ENCODE measurements at places on chromosomes 6 and 20. TPM values are rescaled to one million over a fixed set of nuclear protein-coding genes. Genes with fewer than 3 reads are reported as not detected.

DNA sequence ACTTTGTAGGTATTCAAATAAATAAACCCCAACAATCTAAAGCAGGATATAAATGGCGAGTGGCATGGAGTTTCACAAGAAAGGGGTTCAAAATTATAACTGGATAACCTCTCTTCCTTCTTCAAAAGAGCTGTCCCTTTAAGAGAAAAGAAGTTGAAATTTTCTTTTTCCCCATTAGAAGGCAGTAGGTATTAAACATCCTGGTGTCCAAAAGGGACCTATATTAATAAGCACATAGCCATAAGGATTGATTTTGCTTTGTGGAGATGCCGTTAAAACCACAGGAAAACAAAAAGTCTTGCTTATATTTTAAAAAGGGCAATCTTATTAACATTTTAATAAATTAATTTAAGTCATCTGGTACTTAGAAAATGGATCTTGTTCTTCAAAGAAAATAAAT, 76.5 kb downstream of the LYRM4 start:
- H3K27me3 ChIP-seq = no peaks in the 10 kb centered on the region
- no peaks in the 10 kb centered on the region for H3K36me3 ChIP-seq
- no peak for DNase-seq
- H3K4me3 ChIP-seq = no peak overlapping the region
- H3K4me1 ChIP-seq = peaks cover 2% of the 10 kb centered on the region

DNA sequence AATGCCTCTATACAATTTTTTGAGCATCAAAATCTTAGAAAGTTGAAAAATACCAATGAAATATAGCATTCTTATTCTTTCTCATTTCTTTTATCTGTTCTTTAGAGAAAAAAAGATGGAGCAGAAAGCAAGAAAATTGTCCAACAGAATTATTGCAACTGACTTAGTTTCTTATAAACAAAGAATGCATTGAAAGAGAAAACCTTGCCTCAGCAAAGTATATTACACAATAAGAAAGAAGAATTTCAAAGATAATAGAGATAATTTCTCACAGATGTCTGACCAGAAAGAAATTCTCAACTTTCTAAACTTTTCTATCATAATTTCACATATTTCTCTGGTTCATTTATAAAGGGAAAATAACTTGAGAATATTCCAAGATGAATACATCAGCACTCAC, 47.0 kb upstream of the PRND start:
- no peaks in the 10 kb centered on the region for H3K36me3 ChIP-seq
- H3K27ac ChIP-seq = no peak overlapping the region

DNA sequence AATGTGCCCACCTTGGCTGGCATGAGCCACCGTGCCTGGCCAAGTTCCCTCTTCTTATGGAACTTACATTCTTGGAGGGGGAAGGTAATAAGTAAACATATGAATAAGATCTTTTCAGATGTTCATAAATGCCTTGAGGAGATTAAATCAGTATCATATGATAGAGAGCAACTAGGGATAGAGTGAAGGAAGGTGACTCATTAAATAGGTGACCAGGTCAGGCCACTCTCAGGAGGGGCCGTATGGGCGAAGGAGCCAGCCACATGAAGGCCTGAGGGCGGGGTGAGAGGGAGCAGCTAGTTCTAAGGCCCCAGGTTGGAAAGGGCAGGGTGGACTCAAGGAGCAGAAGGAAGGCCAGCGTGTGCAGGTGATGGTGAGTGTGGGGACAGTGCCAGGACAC, 91.1 kb downstream of the UST start:
- H3K4me1 ChIP-seq = peaks cover 3% of the 10 kb centered on the region
- DNase-seq = no peak
- no peaks in the 10 kb centered on the region for H3K27me3 ChIP-seq
- H3K27ac ChIP-seq = no peak overlapping the region
- no peak overlapping the region for H3K4me3 ChIP-seq

PTPRK gene
- total RNA-seq = 16.2 TPM
